ENCODE measurements at places on chromosomes 11 and 22.

GRCh38 chr11:118398791-118399559, 2.4 kb upstream of the ATP5MG start:
- DNase-seq, result no peak

DNA sequence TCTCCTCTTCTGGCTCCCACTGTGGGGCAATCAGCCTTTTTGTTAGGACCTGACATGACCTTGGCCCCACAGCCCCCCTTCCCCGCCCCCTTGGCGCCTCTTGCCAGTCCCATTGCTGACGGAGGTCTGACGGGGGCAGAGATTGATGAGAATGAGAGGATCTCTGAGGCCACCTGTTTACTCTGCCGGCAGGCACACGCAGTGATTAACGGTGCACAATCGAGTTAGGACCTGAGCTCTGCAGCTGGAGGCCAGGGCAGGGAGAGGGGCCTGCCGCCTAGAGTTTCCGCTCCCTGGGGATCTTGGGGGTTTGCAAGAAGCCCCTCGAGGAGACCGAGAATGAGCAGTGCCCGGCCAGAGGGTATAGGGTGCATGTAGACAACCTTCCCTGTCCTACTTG, 6.8 kb upstream of the CHRM1 start:
- peak; percentile 79 for DNase-seq

DNA sequence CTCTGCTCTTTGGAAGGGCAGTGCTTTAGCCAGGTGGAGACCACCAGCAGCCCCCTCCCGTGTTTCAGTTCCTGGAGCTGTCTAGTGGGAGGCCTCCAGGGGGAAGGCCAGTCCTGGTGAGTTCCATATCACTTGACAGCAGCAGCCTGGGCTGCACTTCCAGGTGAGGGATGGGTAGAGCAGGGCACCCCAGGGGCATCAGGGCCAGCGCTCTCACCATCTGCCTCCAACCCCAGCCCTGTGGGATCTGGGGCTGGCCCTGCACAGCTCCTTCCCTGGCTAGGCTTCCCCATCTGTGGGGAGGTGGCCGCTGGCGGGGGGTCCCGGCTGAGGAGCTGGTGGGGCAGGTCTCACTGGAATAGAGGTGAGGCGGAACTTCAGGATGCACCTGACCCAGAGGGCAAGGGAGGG, 60.5 kb downstream of the MORC2 start:
- no peak for DNase-seq

DNA sequence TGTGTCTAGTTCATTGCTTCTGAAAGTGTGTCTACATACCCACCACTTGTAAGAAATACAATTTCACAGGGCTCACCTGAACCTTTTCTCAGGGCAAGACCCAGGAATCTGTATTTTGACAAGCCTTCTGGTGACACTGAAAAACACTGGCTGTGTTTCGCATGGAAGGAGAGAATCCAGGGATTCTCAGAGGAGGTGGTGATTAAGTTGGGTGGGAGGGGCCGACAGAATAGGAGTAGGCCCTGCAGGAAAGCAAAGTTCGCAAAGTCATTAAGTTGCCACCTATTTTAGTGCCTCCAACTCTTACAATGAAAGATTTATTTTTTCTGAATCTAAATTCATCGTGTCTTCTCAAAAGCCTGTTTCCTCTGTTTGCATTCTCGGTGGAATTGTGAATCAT, 186.8 kb downstream of the FAT3 start:
- DNase-seq, result no peak

GRCh38 chr11:105132716-105133511, 6.7 kb downstream of the CARD18 start:
- no peak for DNase-seq

DNA sequence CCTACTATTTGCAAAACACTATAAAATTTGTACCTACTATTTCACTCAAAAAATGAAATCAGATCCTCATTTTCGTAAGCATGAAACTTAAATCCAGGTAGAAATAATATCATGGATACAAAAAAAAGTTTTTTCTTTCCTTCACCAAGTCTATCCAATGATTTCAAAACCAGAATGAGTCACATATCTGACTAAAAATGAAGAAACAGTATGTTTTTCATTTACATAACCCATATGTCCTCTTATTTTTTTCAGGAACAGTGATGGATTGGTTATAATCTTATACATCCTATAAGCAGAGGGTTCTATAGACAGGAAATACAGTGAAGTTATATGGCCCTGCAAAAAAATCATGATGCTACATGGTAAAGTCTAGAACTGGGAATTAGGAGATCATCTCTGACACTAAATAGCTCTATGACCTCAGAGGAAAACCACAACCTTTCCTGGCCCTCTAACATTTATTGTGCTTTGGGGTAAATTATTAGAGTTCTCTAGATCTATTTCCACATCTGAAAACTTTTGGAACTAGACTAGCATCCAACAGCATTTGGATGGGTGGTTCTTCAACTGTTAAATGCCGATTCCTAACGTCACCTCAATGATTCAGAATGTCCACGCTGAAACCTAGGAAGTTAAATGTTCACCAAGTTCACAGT, 10.9 kb downstream of the MTMR2 start:
- no peak for DNase-seq

DNA sequence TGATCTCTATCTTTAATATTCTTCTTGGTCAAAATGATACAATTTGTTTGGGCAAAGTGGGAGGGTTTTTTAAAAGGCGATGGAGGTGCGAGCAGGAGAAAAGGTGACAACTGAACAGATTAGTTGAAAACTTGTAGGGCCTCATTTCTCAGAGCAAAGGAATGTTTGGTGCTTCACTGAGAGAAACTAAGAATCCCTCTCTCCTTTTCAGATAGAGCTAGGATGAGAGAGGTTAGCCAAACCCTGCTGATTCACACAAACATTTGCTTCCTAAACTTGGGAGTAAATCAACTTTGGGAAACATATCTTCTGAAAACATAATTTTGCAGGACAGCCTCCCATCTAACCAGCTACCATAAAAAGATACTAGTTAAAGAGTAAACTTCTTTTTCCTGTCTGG, 57.0 kb downstream of the PHF21A start:
- no peak for DNase-seq

DNA sequence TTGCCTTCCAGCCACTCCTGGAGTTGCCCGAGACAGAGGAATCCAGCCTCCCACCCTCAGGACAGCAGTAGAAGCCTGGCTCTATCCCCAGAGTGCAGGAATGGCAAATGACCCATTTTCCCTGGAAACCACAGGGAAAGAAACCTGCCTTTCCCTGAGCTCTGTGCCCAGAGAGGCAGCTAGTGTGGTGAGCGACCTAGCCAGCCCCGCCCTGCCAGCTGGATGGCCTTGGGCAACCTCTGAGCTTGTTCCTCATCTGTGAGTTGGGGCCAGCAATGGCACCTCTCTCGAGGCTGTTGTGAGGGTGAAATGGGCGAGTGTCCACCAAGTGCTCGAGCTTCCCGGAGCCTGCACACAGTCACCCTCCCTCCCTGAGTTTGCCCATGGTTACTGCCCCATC, 3.7 kb downstream of the OMP start:
- no peak for DNase-seq

DNA sequence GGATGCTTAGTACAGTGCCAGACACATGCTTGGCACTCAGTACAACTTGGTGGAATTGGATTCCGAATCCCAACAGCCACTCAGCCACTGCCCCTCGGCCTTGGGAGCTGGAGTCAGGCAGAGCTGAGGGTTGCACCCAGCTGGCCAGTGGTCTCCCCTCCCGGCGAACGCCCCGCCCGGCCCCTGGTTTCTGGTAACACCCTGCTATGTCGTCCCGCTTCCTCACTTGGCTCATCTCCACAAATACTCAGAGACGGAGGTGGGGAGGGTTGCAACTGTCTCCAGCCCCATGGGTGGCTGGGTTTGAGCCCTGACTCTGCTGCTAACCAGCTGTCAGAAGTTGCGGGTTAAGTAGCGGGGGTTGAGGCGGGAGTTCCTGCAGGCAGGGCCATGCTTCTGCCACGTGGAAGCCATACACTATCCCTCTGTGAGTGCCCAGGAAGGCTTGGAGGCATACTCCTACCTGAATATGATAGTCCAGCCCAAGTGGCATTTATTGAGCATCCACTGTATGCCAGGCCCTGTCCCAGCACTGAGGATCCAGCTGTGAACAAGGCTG, 67.1 kb downstream of the GRIK4 start:
- DNase-seq, result no peak

DNA sequence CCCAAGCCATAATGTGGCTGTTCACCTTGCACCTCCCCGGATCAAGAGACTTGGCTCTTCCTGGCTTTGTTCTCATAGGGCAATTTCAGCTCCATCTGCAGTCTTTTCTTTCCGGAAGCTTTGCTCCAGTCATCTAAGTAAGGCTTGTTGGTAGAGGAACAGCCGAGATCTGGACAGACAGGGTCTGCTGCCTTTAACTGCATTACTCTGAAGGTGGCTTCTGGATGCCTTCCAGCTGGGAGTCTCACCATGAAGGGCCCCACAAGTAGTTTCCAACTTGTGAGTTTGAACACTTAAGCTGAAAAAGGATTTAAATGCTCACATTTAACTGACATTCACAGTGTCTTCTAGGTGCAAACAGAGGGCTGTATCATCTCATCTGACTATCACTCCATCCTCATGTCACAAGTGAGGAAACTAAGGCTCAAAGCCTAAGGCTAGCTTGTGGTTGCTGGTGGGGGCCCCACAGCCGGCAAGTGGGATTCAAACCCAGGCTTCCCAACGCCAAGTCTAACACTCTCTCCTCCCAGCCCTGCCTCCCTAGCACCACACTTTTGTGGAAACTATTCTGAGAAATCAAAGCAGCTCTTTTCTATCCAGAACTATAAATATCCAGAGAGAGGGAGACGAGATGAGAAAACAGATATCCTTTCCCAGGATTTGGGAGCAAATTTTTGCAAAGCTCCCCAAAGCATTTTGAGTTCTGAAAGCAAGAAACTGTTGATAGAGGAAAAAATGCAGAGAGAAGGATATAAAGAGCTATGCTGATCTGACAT, 58.4 kb downstream of the GALNT18 start:
- DNase-seq, result no peak

DNA sequence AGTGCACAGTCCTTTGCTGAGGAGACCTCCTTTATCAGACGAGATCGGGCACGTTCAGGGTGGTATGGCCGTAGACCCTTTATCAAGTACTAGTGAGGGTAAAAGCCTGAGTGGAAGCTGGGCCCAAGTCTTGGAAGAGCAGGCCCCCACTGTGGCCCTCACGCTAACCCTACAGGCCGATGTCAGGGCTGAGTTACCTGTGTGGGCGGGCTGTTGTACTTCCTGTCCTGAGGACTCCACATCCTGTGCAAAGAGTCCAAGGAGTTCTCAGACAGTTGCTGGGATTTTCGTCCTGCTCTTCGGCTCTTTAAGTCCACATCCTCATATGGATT, 34.9 kb downstream of the RPL27A start:
- no peak for DNase-seq

- no peak for DNase-seq
Observed at GRCh38 chr22:47996446-47996857, 1234.0 kb downstream of the TBC1D22A start.

DNA sequence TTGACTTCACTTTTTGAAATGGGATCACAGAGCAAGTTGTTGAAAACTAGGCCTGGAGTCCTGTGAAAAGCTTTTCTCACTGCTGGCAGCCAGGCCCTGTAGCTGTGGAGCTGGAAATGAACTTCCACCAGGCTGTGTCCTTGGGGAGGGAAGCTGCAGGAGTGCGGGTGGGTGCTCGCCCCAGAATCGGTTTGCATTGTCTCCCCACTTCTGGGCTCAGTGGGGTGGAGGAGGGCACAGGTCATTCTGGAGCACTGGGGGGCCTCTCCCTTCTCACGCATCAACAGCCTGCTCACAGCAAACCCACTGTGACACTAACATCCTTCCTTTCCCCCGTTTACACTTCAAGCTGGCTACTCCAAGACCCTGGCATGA, 15.2 kb downstream of the GLB1L2 start:
- no peak for DNase-seq

GRCh38 chr11:96543177-96543576, 153.4 kb downstream of the JRKL start:
- DNase-seq, result no peak

GRCh38 chr11:44344423-44344820, 34.5 kb upstream of the ALX4 start:
- no peak for DNase-seq

- DNase-seq, result no peak
Observed at GRCh38 chr22:29992341-29993275, 87.7 kb upstream of the HORMAD2 start.

GRCh38 chr11:130611791-130612251, 163.4 kb downstream of the ADAMTS15 start:
- DNase-seq, result no peak

DNA sequence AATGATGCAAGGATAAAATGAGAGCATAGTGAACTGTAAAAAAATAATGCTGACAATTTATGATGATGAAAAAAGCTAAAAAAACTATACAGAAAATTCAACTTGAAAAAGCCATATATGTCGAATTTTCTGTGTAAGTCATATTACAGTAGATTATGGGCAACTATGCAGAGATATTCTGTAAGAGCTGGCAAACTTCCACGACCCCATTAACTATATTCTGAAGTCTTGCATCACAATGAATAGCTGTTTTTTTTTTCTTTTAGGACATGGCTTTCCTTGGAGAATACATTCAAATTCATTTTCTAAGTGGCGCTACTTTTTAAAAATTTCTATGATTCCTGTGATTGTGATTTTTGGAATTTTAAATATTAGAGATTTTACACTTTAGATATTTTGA, 18.4 kb downstream of the PSMD13 start:
- DNase-seq, result no peak

DNA sequence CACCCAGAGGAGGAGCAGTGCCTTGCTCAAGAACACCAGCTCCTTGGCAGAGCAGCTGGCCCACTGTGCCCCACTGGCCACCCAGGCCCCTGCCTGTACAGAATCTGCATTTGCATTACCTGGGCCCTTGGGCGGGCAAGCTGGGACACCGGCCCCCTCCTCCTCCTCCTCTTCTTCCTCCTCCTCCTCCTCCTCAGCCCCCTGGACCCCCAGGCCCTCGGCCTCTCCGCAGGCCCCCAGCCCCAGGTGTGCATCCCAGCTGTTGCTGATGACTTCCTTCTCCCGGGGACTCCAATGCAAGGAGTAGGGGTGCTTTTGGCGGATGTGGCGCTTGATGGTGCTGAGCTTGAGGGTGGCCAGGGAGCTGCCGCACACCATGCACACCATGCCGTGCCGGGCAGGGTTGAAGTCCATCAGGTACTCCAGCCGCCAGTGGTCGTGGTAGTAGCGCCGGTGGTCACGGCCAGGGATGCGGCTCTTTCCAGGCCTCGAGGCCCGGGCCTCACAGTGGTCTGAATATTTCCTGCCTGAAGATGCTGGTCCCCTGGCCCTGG, 2.8 kb downstream of the ZFTA start:
- no peak for DNase-seq

DNA sequence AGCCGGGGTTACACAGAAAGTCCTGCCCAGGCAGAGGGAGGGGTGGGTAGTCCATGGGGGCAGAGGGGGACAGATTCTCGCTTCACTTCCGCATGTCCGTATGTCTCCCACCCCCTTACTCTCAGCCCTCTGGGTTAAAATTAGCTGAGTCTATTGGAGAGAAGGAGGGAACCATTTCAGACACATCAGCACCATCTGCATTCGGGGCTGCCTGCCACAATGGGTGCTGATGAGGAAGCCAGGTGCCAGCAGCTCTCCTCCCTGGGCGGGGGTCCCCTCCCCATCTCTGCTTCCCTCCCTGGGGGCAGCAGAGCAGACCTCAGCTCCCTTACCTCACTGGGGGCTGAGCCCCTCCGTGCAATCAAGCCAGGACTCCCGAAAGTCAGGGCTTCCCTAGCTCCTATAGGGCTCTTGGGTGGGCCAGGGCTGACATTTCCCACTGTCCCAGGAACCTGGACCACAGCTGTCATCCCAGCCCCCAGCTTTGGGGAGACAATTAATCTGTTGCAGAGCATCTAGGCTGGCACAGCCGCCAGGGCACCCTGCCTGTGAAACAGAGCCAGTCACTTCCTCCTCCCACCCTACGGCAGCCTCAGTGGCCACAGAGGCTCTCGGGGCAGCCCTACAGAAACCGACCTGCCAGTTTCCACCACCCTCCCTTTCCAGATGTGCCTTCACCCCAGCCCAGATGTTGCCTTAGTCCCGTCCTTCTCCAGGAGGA, 67.3 kb downstream of the PDE2A start:
- DNase-seq, result no peak

All from chondrocyte (in vitro differentiated cells).